ENCODE measurements at places on chromosomes 3 and 15.

GRCh38 chr15:25408929-25409328, 29.9 kb downstream of the UBE3A start:
- DNase-seq: no peak

DNA sequence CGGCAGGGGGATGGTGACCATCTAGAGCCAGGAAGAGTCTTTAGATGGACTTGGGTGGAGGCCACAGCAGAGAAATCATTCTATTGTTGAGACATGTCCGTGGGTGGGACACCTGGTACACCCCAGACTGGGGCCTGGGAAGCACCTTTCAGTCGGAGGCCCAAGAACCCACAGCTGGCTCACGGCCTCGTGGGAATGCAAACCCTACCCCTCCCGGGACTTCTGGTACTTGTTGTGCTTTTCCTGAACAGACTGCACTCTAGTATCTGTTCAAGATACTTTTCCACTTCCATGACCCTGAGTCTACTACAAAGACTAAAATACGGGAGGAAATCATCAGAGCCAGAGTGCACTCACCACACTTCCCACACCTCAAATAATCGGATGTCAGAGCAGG, 60.7 kb downstream of the BDH1 start:
- no peak for DNase-seq

GRCh38 chr3:126684218-126684751, 19.8 kb upstream of the CHCHD6 start:
- DNase-seq: peak; percentile 22

DNA sequence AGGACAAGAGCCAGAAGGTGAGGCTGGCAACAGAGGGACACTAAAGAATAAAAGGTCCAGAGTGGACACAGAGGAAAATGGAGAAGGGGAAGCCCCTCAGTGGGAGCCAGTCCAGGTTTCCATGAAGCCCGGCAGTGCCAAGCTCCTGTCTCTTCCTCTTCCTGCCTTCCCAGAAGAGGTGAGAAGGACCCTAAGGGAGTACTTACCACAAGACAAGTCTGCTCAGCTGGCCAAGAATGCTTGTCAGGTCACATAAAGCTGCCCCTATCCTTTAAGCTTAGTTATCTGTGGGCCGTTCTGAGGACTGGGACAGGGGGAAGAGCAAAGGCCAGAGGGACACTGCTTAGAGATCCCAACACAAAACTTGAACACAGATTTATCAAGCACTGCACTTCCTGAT, 100.2 kb downstream of the RYK start:
- no peak for DNase-seq

DNA sequence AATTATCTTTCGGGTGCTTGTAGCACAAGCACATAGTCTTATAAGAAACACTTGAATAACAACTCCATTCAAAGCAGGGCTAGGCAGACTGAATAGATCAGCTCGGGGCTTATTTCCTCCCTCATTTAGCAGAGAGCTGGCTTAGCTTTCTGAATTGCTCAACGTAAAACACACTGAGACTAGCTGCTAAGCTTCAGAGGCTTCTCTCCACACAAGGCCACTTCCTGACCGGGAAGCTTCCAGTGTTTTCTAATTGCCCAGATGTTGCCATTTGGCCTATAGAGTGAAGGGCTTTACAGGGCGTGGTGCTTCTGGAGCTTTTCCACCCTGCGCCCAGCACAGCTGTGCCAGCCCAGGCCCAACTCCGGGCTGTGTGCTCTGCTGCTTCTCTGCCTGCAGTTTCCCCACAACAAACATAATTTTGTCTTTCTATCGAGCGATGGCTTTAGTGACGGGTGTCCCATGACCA, 16.6 kb downstream of the FAM240A start:
- DNase-seq: no peak

GRCh38 chr3:55283441-55283925, 203.6 kb downstream of the WNT5A start:
- DNase-seq: no peak

DNA sequence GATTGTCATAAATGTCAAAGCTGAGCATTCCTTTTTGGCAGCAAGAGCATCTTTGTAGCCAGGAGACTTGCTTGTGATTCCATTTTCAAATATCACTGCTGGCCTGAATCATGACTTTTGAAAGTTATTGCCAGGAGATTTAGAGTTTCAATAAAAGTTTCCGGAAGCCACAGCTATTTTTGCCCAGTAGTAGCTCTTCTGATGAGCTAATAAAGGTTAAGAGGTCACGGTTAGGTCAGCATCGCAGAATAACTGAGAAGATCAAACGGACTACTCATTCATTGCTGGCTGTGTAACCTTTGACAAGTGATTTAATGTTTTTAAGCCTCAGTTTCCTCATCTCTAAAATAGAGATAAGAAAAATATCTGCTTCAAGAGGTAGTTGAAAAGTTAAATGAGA, 105.1 kb upstream of the ETV5 start:
- DNase-seq: no peak

- peak; percentile 90 for DNase-seq
Measured at GRCh38 chr3:40120806-40121205, 188.7 kb upstream of the EIF1B start.

DNA sequence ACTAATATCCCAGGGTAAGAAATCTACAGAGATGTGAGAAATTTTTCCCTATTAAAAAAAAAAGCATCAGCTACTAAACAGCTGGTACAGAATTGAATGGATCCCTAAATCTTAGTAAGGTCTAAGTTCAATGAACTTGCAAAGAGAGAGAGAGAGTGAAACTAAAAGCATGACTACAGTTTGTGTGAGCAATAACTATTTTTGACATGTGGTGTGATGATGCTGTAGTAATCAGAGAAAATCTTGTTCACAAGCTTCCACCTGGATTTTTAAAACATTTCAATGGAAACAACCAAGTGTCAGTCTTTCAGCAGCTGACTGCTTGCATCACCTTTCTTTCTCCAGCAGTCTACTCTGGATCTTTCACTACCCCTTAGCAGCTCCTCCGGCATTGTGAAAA, 45.2 kb upstream of the ABI3BP start:
- DNase-seq: peak; percentile 58

DNA sequence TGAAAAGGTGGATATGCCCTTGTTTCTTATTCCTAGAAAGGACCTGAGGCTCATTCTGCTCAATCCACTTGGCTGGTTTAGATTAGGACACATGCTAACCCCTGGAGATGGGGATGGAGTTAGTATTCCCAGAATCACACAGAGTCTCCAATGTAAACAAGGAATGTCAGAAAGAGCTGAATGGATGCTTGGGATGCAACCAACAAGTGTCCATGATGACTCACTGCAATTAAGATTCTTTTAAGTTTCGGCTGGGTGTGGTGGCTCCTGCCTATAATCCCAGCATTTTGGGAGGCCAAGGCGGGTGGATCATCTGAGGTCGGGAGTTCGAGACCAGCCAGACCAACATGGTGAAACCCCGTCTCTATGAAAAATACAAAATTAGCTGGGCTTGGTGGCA, 315.5 kb upstream of the AZI2 start:
- no peak for DNase-seq

DNA sequence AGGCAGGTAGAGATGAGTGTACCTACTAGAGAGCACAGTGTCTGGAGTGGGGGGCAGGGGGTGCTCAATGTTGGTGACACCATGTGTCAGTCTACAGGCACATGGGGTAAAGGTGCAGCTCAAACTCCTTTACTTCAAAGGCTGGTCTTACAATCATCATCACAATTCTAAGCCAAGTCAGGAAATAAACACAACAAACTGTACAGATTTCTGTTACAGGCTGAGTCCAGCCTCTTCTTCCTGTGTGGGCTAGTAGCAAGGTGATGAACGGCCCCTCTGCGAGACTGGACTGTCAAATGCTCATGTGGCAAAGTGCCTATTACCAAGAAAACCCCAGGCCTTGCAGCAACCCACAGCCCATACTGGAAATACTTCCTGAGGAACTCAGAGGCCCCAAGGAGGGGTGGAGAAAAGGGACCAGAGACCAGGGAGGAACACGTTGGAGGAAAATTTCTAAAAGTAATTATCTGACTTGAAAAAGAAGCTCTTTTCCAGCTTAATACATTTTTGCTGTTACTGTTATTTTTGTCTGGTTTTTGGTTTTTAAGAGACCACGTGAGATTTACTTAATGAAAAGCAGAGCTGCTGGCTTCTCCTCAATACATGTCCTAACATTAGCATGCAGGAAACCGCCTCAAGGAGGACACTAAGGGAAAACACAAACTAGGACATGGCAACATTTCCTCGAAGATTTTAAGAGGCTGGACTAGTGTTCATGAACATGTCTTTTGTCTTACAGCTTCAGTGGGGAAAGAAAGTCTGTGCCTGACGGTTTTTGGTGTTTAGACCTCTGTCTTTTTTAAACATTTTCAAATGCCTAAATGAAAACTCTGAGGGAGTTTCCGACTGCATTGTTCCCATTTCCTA, 29.5 kb downstream of the TBC1D2B start:
- no peak for DNase-seq

DNA sequence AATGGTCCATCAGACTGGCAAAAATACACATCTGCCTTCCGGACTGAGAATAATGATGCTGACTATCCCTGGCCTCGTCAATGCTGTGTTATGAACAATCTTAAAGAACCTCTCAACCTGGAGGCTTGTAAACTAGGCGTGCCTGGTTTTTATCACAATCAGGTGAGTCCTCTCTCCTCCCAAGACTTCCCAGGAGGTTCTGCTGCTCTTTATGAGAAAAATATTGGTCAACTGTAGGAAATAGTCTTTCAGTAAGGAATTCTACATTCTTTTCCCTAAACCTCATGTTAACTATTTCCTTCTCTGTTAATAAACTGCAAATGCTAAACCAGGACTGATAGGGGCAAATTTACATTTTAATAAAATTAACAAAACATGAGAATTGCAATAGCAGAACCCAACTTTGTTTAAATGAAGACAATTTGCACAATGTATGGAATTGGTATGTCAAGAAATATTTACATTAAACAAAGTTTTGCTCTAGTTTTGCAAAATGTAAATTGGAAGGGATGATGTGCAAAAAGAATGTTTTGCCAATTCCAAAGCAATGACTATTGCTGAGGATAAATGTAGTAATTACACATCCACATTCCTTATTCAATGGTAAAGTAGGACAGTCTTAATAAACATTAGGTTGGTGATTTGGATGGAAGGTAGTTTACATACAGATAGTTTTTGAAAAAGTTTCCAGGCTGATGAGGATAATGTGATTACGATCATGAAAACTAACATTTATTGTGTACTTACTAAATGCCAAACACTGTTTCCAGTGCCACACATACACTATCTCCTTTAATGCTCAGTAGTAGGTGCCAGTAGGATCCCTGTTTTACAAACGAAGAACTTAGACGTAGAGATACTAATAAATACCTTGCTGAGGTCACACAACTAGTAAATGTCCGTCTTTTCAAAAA, 21.1 kb downstream of the UPK1B start:
- DNase-seq: peak; percentile 86

DNA sequence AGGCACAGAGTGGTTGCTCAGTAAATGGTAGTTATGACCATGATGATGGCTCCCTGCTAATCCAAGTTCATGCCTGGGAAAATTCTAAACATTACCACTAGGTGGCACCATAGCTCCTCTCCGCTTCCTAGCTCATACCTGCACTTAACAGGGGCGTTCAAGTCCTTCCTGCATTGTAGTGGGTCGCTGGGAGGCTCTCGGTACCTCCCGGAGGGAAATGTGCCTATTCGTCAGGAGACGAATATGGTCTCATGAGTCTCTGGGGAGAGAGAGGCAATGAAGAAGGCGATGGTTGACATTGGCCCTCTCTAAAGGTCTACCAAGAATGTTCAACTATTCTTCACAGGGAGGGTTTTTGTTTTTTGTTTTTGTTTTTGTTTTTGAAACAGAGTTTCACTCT, 10.9 kb downstream of the MESP1 start:
- DNase-seq: peak; percentile 79

DNA sequence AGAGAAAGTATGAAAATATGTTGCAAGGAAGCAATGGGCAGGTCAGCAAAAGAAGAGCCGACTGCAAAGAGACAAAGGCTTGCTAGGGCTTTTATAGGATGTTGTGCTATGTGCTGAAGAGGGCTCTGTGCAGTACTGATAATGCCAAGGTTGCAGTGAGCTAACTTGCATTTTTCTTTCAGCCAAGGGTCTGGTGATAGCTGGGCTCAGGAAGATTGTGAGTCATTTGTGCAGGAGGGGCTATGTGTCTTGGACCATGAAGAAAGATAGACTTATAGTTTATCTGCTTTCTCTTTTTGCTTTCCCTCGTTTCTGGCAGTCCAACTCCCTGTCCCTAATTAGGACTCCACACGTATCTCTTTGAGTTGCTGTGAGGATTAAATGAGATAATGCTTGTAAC, 64.5 kb upstream of the LRIG1 start:
- no peak for DNase-seq

DNA sequence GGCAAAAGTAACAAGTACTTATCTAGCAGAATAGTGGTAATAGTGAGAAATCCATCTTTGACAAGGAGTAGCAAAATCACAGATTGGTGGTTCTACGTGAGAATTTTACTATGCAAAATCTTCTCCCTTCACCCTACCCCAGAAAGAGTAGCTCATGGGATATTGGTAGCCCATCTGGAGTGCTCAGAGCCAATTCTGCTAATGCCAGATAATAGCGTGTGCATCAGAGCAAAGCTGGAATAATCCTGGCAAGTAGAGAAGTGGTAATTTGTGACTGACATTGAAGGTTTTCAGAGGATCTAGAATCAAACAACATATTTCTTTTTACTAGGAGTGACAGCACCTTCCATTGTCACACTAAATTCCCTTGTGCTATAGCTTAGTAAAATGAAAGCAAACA, 192.9 kb downstream of the ZBBX start:
- DNase-seq: no peak

DNA sequence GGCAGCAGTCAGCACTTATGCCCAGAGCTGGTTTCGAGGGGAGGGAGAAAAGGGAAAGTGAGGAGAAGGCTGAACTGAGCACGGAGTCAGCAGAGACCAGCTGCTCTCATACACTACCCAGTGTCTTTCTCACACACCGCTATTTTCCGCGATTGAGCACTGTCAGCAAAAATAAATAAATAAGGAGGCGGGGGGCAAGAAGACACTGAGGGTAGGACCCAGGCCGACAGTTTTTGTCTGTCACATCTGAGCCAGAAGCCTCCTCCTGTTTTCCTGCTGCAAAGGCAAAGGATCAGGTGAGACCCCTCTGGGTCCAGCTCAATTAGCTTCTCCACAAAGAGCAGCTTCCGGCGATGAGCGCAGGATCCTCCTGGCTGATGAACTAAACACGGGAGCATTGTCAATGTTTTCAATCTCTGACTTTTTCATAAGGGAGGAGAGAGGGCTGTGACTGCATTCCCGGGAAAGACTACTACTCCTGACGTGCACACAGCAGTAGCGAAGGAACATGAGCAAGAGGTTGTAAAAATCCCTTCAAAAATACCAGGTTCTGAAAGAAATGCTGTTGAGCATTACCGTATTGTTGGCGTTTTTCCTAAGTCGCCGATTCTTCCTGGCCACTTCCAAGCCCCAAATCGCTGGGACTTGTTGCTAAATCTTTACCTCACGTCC, 1.3 kb downstream of the FRMD5 start:
- DNase-seq: peak; percentile 22

DNA sequence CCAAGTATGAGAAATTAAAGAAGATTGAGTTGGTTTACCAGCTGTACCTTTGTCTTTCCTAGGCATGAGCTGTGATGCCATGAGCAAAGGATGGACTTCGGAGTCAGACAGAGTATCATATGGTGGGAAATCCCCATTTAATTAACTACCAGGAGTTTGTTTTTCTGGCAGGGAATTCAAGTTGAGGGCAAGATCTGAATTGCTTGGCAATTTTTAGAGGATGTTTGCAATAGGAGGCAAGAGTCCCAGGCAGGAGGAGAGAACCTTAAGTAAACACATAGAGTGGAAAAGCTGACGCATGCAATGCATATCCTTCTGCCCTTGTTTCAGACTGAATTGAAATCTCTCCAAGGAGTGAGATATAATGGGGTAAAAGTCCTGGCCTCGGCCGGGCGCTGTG, 569.7 kb upstream of the MDFIC2 start:
- DNase-seq: peak; percentile 54

GRCh38 chr3:184677344-184678316, 34.2 kb downstream of the MAGEF1 start:
- no peak for DNase-seq
